ENCODE measurements at places on chromosomes 12 and 14.

- DNase-seq, result no peak
Observed at GRCh38 chr12:52230364-52231281, 2.4 kb upstream of the KRT7 start.

DNA sequence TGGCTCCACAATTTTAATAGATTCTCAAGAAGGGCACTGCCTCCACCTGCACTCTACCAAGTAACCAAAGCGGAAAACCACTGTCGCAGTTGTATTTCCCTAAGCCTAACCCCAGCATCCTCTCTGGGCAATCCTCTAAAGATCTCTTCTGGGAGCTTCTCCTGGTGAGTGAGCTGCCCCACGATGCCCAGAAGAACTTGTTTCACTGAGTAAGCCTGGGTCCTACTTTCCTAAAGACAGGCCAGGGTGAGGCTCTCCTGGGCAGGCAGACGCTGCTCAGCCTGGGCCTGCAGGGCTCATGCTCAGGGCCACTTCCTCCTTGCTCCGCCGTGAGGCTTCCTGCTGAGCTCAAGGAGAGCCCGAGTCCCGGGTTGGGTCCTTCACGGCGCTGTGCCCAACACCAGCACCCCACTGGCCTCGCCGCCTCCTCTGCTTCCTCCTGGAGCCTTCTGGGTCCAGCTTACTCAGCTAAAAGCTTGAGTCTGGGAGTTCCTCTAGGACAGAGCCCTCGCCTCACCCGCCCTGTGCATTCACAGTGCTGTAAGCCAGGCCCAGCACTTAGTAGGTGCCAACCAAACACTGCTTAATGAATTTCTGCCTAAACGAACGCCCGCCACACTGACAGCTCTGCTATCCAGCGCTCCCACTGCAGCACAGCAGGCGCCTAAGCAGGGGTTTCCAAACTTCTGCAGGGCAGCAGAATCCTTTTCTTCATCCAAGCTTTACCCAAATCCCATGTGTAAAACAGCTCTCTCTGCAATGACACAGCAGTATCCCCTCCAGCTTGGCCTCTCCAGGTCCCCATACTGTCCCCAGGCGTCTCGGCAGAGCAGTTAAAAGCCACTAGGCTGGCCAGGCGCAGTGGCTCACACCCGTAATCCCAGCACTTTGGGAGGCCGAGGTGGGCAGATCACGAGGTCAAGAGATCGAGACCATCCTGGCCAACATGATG lies 5.7 kb downstream of the RAB35 start:
- DNase-seq, result peak; percentile 34

- no peak for DNase-seq
Observed at GRCh38 chr12:78566456-78566855, 298.1 kb upstream of the SYT1 start.

DNA sequence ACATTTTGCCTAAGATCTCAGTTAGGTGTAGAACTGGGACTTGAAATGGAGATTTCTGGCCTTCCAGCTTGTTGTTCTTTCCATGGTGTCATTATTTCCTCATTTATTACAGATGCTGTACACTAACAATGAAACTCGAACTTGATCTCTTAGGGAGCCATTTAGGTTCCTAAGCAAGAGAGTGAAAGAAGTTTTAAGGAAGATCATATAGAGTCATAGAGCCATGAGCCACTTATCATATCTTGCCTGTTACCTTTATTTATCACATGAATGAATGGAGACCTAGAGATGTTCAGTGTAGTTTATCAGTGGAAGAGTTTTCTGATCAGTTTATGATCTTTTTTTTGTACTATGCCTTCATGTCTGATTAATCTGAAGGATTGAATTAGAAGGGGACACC lies 9.9 kb downstream of the HELB start:
- DNase-seq, result no peak

DNA sequence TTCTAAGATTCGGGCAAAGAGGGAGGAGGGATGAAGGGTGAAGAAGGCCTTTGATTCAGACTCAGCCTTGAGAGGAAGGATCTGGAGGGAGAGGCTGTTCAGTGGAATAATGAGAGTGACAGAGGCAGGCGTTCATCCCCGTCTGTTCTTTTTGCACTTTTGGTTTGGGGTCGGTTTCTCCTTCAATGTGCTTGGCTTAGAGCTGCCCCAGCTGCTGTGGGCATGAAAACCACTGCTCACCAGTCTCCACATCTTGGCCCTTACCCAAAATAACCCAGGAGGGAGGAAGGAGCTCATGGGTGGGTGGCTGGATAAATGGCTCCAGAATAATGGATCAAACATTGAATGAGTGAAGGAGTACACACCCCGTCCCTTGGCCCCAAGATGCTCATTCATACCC lies 261.7 kb upstream of the FKBP4 start:
- no peak for DNase-seq

GRCh38 chr12:120125029-120125428 lies 8.5 kb upstream of the RAB35 start:
- no peak for DNase-seq

- no peak for DNase-seq
Observed at GRCh38 chr12:27133022-27133590, 50.7 kb upstream of the C12orf71 start.

- DNase-seq, result no peak
Observed at GRCh38 chr12:116677202-116677661, 60.6 kb downstream of the SPRING1 start.
